ENCODE measurements at places on chromosomes 2 and 18.

DNA sequence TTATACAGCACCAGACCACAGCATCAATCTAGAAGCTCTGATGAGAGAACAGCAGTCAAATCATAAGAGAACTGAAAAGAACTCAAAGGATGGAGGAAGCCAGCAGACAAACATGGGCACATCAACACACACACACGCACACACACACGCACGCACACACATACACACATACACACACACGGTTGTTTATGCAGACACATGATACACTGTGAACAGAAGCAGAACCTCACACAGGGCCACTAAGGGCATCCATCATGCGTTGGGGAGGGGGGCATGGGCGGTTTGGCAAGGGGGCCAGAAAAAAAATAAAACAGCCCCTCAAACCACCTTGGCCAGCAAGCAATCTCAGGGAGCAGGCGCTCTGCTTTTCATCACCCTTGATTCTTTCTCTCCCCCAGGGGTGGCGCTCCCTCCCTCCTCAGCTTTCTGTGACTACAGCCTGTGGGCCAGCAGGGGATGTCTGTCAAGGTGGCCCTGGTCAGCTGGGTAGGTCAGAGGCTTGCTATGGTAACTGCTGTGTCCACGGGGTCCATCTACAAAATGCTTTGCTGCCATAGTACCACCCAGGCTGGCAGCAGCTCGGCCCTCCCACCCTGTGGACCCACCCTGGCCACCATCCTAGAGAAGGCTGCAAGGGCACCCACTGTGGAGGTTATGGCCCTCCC lies 318.0 kb downstream of the CELF4 start:
- no peak for DNase-seq

- no peak for DNase-seq
Observed at GRCh38 chr18:35174745-35175144, 66.1 kb upstream of the ZNF397 start.

- DNase-seq = no peak
Observed at GRCh38 chr2:45105050-45105582, 95.9 kb upstream of the SIX2 start.

- DNase-seq = no peak
Observed at GRCh38 chr2:14354231-14354630, 278.3 kb upstream of the LRATD1 start.
